ENCODE measurements at places on chromosomes 1 and 21. TPM values are rescaled to one million over a fixed set of nuclear protein-coding genes. Genes with fewer than 3 reads are reported as not detected.

Gene DRAXIN
- not detected for total RNA-seq

Gene TTC4
- total RNA-seq: 24.5 TPM

Gene CHIA
- not detected for total RNA-seq

Gene KCNJ6
- total RNA-seq: not detected

Gene NCSTN
- total RNA-seq: 86.8 TPM

Gene ESRRG
- total RNA-seq: under 0.01 TPM

Gene HMGCS2
- not detected for total RNA-seq

Gene FCGR3A
- not detected for total RNA-seq

Gene SERPINC1
- not detected for total RNA-seq

Gene C1orf216
- total RNA-seq: 9.2 TPM

Gene SPATA45
- not detected for total RNA-seq

All from myometrial cell (primary cell).